Activated CD4-positive, CD25-positive, alpha-beta regulatory T cell (primary cell): ENCODE measurements at places on chromosomes 6 and 20.

DNA sequence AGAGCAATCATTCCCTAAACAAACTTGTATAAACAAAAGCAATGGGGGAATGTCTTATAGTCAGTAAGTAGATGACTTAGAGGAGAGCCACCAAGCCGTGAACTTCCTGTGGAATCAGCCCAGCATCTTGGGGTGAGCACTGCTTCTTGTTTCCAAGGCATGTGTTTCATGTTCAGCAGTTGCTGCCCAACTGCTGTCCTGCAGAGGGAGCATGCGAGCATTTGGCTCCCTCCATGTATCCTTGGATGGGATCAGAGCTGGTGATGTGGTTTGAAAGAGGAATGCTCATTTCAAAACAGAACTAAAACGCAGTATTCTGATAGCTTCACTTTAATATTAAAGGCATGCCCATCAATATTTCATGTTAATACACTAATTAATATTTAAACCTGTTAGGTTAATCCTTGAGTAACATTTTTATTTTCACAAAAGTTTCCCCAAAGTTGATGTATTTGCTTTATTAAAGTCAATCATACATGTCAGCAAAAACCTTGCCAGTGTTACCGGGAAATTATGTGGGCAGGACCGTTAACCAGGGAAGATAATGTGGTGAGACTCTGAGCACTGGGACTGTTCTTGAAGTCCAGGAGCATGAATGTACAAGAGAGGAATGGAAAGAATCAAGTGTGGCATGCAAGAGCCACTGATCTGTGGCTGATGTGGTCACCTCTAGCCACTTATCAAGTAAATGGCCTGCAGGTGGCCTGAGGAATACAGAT lies 172.1 kb upstream of the GGTLC1 start:
- no peak for DNase-seq

- no peak for DNase-seq
Measured at GRCh38 chr6:127117979-127118297, 533 bp upstream of the RSPO3 start.

GRCh38 chr6:129695373-129696027 lies 14.5 kb downstream of the ARHGAP18 start:
- no peak for DNase-seq

GRCh38 chr6:154721460-154721859 lies 11.8 kb upstream of the SCAF8 start:
- DNase-seq: no peak

- DNase-seq: no peak
Measured at GRCh38 chr20:50577175-50578018, 67.2 kb downstream of the PTPN1 start.
